ENCODE measurements at places on chromosomes 7 and 10.

DNA sequence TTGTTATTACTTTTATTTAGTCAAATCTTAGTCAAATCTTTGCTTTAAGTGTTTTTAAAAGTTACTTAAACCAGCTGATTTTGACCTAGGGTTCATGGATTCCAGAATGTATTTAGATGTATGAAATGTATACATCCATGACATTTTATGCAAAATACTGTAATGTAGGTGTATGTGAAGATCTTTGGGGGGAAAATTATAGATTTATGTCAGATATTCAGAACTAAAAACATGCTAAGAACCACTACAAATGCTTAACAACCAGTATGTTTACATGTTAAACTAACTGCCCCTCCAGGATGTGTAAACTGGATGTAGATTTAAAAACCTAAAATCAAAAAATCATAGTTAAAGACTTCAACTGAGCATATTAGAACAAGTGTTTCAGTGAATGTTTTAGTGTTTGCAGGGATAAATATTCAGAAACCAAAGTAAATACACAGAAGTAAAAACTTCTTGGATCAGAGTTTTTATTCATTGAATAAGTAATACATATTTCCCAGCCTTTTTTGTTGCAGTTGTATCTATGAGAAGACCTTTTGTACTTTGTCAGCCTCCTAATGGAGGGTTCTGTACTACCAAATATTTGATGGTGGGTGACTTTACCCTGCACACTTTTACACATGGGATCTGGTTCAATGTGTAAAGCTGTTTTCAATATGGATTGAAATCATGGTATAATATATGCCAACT lies 3.9 kb downstream of the CPED1 start:
- no peak for DNase-seq

- no peak for DNase-seq
Observed at GRCh38 chr10:46543466-46544377, 12.7 kb downstream of the GPRIN2 start.

GRCh38 chr7:100929808-100930174 lies 19.5 kb upstream of the MUC3A start:
- DNase-seq: no peak

GRCh38 chr10:14092799-14093198 lies 237.9 kb downstream of the FRMD4A start:
- no peak for DNase-seq

DNA sequence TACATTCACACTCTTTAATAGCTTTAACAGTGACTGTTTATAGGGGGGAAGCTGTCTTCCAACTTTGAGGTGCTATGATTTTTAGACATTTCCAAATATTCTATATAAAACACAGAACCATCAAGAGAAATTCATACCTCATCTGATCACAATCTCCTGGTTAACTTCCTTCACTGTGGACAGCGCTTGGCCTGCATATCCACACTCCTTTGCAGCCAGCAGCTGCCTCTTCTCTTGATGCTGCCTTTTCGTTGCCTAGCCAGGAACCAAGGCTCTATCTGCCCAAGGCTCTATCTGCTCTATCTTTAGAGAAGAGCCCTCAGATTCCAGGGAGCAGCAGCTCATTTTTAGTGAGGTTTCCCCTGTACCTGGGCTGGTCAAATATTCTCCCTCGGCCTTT lies 252.0 kb downstream of the PTEN start:
- no peak for DNase-seq

DNA sequence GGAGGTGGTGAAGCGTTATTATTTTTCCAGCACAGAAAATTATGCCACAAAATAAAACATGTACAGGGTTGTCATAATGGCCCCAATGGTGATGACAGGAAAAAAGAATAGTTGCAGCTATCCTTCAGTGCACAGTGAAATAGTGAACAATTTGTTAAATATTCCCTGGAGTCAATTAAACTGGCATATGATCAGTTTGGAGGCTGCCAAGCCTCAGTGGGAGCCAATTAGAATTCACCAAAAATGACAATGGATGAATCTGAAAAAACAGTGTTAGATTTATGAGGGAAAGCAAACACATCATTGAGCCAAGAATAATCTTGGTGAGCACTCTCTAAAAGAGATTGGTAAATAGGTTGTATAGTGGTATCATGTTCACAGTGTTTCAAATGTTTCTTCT lies 146.3 kb downstream of the OTUD1 start:
- DNase-seq: no peak

- no peak for DNase-seq
Observed at GRCh38 chr7:114007386-114007785, 88.6 kb upstream of the PPP1R3A start.

DNA sequence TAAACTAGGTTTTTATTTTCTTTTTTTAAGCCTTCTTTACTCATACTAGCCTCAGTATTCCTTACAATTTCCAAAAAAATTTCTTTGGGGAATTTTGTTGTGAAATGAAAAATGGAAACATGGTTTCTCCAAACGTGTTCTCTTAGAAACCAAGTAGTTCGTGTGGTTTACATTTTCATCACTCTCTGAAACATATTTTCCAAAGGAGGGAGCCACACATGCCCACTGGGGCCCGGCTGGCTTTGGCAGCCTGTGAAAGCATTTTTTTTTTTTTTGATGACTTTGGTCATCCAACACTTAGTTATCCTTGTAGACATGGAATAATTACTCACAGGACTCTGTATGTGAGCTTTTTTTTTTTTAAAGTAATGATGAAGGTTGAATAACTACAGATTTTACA lies 169.6 kb downstream of the C7orf25 start:
- DNase-seq: no peak

Measured in AG08396 (cell line).